ENCODE measurements at places on chromosomes 2 and 18.

DNA sequence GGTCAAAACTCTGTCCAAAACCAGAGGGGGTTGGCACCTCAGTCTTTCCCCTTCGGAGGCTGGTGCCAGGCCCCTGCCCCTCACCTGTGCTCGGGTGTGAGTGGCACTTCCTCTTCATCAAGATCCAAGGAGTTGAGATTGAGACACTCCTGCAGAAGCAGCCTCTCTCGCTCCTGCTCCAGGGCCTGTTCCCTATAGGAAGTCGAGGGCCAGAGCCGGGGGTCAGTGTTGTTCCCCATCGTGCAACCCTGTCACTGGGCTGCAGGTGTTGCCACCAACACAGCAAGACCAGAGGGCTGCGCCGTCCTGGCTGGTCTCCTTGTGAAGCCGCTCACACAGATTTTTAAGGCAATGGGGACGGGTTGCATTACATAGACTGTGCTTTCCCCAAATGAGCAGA, 18.9 kb downstream of the FAM178B start:
- DNase-seq, result no peak

DNA sequence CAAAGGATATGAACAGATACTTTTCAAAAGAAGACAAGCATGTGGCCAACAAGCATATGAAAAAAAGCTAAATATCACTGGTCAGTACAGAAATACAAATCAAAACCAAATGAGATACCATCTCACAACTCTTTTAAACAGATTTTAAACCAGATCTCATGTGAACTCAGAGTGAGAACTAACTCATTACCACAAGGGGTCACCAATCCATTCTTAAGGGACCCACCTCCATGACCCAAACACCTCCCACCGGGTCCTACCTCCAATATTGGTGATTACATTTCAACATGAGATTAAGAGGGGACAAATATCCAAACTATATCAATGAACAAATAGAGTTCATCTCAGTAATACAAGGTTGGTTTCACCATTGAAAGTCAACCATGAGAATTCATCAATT, 319.8 kb upstream of the GULP1 start:
- no peak for DNase-seq

DNA sequence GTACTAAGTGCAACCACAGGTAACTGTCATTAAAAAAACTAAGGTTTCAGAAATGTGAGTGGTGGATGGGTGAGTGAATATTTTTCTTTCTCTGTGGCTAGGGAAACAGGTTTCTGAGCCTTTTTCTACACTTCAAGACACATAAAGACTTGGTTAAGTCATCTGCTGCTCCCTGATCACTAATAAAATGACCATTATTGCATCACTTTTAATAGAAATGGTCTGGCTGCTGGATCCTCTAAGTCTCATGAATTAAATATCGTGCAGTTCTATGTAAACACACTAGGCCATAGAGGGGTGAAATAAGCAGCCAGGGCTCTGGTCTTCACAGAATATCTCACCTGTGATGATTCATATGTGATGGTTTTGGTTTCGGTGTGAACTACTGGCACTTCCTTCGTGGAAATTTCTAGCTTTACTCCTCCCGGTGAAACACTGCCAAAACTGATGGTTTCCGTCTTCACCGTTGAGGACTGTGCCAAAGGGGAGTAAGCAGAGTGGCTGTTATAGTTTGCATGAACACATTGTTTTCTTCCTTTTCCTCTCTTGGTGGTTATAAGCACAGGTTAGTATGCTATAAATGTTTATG, 100.4 kb upstream of the ZBTB14 start:
- no peak for DNase-seq

- no peak for DNase-seq
These were observed 171.4 kb downstream of the SETBP1 start for GRCh38 chr18:44851856-44852621.

DNA sequence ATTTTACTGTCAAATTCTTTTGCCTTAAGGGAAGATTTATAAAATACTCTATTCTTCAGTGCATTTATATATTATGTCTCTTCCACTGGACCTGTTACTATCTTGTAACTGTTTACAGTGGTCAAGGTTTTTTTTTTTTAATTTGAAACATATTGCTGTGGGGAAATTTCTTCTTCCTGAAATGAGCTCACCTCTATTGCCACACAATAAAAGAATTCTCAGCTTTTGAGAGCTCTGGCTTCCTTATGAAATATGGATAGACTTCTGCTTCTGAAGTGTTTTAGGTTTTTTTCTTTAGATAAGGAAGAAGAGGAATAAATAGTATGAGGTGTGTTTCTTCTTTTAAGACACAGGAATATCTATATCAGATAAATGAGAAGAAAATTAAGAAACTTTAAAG, 7.7 kb downstream of the VRK2 start:
- DNase-seq, result no peak

DNA sequence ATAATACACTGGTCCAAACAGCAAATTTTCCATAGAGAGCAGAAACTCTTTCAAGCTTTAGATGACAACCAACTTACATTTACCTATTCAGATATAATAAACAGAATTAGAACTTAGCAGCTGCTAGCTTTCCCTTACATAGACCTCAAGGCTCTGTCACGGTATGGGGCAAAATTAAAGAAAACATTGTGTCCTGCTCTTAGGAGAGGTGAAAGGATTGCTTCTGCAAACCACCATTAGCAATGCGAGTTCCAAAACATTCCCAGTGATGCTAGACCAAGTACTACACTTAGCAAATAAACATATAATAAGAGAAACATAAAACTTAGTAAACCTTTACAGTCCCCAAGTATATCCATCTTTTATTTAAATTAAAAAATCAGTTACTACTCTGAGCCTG, 183.3 kb downstream of the CAMKMT start:
- no peak for DNase-seq

- no peak for DNase-seq
These were observed 419 bp downstream of the EPHA4 start for GRCh38 chr2:221571551-221572218.

- no peak for DNase-seq
These were observed 251.1 kb downstream of the NCKAP5 start for GRCh38 chr2:133317178-133317577.

DNA sequence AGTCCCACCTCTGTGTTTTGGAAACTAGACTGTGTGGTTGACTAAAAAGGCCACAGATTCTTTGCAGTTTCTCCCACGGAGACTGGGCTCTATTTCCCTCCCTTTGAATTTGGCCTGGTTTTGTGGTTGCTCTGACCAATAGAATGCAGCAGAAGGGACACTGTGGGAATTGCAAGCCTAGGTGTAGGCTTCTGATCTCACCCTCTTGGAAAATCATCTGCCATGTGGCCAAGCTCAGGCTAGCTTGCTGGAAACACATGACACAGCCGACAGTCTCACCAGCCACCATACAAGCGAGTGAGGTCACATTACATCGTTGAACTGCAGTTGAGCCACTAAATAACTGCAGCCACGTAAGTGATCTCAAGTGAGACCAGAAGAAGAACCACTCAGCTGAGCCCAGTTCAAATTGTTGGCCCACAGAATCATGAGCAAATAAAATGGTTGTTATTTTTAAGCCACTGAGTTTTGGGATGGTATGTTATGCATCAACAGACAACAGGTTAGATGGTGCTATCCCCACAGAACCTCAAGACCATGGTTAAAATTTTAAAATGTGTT, 319.1 kb upstream of the MEX3C start:
- no peak for DNase-seq

- no peak for DNase-seq
These were observed at the start of gene TTN for GRCh38 chr2:178807227-178808008. TSS of gene TTN (minus strand) at chr2:178807423. CDS start at chr2:178804642, 2,781 bp downstream.

- DNase-seq, result no peak
These were observed 119.2 kb upstream of the HNRNPA3 start for GRCh38 chr2:177093371-177093770.
